NCI-H2081 (cell line): ENCODE measurements at places on chromosomes 12 and 14.

DNA sequence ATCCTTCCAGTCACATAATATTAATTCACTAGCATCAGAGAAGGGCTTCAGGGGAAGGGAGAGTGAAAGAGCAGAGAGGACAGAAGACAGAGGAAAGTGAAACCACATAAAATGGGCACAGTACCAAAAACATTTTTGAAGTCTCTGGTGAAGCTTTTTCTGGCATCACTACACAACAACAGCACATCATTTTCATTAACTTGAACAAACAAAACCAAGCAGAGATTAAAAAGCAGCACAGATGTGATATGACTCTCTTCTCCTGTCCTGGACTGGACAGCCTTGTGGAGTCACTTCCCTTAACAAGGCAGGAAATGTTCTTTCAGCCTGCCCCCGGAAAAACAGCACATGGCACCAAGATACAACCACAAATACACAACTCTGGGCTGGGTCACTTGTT lies 112.0 kb downstream of the TSPAN8 start:
- DNase-seq, result no peak

GRCh38 chr12:58169826-58170225 lies 228.5 kb downstream of the ATP23 start:
- no peak for DNase-seq

DNA sequence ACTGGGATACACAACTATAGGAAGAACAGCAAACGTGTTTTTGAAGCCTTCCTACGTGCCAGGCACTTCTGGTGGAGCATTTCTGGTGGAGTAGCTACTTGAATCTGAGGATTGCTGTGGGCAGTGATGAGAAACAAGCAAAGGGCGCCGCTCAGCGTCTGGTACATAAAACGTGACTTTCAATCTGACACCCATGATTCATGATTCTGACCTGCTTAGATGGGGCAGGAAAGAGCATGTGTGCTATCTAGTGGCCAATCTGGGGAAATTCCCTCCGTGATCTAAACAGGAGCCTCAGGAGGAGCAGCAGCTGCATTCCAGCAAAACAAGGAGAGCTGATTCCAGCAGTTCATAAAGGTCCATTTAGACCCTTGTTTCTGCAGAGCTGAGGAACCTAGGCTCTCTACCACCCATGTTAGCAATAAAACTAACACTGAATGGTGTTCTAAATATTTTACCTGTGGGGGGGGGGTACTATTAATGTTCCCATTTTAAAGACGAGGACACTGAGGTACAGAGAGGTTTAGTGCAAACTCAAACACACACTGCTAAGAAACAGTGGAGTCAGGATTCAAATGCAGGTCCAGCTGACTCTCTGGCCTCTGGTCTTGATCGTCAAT lies 37.8 kb downstream of the PAH start:
- DNase-seq, result peak; percentile 81

DNA sequence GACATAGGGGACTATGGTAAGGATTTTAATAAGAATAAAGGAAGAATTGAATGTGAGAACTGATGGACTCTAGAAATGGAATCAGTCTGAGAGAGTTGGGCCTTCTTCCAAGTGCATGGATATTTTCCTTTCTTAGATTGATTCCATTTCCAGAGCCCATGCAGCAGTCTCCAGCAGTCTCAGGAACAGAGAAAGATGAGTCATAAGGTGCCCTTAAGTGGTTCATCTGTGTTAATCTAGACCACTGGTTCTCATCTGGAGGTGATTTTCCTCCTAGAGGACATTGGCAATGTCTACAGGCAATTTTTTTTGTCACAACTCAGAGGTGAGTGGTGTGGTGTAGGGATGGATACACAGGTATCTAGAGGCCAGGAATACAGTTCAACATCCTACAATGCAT lies 25.9 kb downstream of the TRIM9 start:
- DNase-seq, result no peak

DNA sequence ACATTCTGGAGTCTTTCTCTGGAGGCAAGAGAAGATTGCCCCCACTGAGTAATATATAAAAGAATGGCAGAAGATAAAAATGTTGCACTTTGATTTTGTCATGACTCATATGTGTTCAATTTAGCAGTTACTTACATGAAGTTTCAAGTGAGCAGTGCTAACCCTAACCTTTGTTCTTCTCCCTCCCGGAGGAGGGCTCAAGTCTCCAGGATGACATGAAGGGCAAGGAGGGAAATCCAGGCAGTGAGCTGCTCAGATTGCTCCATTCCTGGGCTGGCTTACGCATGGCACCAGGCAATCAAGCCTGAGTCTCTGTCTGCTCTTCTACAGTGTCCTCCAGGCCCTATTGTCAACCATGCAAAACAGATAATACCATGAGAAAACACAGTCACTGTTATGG lies 322.3 kb downstream of the DUSP6 start:
- DNase-seq, result no peak
